ENCODE measurements at places on chromosomes 5 and 9.

DNA sequence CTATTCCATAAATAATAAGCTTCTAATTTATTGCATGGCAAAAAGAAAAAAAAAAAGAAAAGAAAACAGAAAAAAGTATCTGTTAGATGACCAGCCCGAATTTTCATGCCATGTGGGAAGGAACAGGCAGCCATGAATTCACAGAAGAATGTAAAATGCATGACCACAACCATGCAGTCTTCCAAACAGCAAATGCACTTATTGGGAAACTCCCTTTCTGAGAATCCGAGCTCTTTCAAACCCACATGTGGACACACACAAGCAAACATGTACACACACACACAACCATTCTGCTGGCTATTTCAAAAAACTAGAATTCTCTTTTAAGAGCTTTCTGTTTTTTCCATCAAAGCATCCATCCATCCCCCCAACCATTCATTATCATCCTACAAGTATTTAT lies 236.1 kb downstream of the DNAH5 start:
- DNase-seq: no peak

- no peak for DNase-seq
Measured at GRCh38 chr5:157479166-157479565, 19.2 kb downstream of the NIPAL4 start.

DNA sequence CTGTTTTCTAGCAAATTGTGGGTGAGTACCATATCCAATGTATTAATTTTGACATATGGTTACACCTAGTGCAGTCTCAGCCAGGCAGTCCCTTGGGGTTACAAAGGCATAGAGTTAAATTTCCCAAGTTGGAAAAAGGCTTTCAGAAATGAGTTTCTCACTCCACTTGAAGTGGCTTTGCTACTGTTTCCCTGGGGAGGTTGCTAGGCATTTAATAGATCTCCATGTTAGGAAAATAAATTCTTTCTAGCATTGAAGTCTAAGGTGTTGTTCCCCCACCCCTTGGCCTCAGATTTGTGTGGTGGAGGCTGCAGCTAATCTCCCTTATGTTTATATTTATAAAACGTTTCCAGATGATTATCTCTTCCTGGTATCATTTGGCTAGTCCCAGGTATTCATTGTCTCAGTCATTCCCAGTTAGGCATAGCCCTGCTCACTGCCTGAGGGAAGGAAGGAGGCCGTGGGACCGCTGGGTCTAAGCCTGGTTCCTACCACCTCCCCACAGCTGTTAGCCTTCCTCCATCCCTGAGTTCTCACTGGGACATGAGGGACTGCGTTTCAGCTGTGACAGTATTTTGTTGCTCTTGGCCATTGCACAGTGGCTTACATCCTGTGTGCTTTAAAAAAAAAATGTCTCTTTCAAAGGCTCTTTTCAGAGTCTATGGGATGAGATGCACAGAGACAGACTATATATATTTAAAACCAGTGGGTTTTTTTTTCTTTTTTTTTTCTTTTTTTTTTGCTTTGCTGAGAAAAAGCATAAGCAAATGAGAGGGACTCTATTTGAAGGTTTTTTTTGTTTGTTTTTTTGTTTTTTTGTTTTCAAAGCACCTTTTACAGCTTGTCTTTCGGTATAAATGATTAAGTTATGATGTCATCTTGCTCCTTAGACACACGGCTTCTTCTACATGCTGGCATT lies 121.5 kb downstream of the MAST4 start:
- DNase-seq: no peak

DNA sequence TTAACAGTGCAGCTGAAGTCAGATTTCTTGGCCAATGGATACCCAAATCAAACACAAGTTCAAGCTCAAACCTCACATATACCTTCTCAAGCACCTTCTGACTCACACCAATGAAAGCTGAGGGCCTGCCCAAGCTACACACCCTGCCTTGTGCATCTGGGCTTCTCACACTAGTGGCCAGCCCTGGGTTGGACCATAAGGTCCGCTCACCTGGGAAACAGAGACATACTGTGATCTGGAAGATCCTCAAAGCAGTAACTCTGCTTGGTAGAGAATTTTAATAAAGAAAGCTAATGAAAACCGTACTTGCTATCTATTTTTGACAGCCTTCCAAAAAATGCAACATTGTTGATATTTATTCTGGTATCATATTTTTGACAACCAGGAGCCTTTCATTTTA lies 7.4 kb upstream of the TRPM3 start:
- DNase-seq: no peak

DNA sequence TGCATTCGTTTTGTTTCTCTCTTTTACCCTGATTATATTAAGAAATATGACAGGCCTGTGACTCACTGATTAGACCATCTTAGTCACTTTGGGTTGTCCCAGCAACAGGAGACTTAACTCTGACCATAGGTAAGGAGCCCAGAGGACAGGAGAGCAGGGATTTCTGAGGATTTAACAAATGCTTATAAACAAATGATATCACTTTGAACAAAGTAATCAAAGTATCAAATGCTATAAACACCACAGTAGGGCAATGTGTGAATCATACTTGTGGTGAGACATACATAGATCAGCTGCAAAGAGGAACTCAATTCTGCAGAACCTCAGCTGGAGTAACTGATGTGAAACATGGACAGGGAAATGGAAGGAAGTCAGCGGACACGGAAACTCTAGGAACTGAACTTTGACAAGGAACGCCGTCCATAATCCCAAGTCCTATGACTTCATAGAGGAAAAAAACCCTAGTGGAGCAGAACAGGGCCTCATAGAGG lies 190.6 kb upstream of the MSX2 start:
- DNase-seq: no peak

DNA sequence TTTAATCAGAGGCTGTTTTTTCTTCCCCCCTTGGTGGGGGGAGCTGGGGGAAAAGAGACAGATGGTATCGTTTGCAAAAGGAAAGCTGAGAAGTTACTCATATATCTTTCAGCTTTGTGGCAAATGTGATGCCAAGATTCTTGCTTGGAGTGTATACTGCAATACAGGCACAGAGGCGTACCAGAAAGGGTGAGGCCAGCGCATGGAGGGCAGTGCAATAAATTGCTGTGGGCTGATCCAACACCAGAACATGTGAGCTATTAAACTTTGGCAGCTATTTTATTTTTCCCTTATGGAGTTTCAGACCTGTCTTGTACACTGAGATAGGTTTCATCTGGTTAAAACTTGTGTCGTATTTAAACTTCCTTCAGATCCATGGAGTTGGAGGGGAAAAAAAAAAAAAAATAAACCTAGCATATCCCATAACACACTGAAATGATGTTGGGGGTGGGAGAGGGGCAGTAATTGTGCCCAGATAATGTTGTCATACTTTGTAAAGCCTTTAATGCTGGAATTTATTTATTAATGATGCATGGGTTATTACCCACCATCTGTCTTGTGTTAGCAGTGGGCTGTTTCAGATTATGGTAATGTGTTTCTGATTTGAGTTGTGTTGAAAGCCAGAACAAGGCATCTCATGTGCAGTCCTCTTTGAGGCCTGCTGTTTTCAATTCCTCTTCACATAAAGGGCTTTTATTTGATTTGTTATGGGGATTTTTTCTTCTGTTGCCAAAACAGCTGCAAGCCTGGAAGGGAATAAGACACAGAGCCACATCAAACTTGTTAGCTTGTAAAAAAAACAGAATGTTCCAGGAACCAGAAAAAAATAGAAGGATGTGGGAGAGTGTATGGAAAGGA lies 891.3 kb downstream of the TLE1 start:
- no peak for DNase-seq

DNA sequence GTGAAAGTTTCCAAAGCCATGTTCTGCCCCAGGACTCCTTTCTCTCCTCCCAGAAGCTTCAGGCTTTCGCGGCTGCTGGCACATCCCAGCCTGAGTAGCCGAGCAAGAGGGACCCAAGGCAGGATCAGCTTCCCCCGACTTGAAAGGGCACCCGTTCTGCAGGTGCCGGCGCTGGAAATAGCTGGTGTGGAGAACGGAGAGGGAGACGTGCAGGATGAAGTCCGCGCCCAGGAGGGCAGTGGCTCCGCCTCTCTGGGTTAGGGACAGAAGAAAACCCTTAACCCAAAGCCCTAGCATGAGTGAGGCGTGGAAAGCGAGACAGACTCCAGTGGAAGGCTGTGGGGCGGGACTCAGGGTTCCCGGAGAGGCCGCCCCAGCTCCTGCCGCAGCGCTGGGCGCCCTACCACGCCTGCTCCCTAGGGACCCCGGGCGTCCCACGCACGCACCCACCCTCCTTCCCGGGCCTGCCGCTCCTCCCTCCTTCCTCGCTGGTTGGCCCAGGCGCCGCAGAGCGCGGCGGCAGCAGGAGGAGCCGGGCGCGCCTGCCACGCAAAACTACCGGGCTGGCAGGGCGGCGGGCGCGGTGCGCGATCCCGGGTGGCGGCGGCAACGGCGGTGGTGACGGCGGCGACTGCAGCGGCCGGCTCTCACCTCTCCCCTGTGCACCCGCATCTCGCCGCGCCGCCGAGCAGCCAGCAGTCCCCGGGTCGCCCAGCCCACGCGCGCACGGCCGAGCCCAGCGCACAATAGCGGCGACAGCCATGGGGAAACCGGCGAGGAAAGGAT lies at the start of gene SLC1A1:
TSS of gene SLC1A1 (plus strand) at position 550 of the 786 bp plus-strand sequence. CDS start at position 762, 212 bp downstream.
- peak; percentile 20 for DNase-seq

GRCh38 chr9:16312962-16313546 lies 557.4 kb downstream of the BNC2 start:
- DNase-seq: no peak

DNA sequence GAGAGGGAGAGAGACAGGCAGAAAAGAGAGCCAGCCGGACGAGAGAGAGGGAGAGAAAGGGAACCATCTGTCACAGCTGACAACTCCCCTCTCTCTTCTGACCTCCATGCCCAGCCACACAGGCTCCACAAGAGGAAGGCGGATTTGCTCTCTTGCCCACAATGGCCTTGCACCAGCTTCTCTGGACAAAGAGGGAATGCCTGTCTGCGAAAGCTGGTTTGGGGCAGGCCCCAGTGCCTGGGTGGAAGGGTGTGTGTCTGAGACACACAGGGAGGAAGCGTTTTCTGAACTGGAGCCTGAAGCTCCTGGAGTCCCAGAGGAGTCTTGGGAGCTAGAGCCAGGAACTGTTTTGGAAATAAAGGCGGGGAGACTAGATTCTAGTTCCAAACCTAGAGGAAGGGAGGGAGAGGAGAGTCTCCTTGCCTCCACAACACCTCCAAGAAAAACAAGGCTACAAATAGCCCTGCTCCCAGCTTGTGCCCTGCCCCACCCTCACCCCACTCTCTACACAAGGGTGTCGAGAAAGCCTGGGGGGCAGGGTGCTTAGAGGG lies 12.5 kb downstream of the C1QTNF2 start:
- DNase-seq: no peak

DNA sequence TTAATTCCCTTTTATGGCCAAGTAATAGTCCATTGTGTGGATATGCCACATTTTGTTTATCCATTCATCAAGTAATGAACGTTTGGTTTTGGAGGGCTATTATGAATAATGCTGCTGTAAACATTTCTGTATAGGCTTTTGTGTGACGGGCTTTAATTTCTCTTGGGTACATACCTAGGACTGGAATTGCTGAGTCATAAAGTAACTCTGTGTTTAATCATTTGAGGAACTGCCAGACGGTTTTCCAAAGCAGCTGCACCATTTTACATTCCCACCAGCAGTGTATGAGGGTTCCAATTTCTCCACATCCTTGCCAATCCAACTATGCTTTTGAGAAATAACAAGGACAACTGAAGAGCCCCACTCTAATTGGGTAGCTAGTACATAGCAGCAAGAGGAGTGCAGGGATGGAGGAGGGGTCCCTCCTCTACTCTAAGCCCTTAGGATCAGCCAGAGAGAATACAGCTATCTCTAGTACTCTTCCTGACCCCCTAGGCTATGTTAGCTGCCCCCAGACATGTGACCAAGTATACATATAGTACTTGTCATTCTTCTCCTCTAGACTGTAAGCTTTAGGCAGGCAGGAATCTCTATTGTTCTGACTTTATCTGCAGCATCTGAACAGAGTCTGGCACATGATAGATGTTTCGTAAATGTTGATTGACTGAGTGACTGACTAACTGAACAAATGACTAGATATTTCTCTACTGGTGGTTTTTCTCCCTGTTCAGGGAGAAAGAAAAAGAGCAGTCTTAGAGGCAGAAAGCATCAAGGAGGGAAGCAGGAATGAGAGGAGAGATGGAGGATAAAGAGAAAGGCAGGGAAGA lies 22.1 kb upstream of the MATR3 start:
- DNase-seq: no peak

DNA sequence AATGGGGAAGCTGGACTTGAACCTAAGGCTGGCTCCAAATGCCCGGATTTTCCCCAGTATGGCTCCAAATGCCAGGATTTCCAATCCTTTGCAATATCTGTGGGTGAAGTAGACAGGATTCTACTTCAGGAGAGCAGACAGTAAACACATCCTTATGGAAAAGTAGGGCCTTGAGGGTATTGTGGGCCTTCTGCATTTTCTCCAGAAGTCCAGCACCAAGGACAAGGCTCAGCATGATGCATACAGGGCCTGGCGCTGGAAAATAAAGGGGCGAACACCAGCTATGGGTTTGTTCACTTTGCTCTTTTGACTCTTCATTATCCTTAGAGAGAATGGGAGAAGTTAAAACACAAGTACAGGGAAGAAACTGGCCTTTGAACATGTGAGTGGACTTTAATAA lies 347.5 kb downstream of the SEMA5A start:
- no peak for DNase-seq

DNA sequence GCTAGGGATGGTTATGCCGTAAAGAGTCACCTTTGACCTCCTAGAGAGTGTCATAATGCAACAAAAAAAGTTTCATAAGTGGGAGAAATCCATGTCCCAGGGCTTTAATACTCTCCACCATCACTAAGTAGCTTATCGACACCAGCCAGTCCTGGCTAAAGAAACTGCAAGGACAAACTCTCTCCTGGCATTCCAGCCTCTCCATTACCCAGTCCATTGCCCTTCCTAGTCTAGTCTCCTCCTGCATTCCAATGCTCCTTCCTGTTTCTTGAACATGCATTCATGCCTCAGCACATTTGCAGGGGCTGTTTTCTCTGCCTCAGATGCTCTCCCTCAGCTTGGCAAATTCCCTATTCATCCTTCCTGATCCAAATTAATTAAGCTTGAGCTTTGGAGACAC lies 364.1 kb downstream of the BRINP1 start:
- no peak for DNase-seq

DNA sequence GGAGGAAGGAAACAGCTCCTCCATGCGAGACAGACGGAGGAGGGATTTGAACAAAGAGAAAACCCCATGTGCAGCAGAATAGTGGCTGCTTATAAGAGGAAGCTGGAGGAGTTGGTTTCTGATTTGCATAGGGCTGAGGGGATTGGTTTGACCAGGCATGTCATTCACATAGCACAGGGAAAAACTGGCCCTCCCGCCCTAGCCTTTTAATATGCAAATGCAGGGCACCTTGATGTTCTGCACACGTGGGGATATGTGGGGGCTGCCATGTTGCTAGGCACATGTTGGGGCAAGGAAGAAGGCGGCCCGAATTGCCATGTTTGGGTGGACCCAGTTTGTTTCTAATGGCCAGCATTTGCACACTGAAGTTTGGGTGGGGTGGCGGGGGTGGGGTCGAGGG lies 42.2 kb downstream of the OSMR start:
- no peak for DNase-seq

DNA sequence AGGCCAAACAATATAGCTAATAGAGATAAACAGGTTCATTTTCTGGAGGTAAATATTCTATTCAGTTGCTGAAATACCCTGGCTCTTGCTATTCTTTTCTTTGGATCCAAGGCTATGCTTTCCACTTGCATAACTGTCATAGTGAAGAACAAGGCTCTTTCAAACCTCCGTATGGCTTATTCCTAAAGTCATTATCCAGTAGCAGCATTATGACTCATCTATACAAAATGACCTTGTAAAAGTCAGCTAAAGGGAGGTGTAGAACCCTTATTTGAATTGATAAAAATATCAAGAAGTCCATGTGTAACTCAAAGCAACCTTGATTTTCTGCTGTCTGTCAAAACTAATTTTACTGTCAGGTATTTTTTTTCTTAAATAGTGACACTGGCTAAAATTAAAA lies 447.8 kb downstream of the PLK2 start:
- no peak for DNase-seq

- DNase-seq: no peak
Measured at GRCh38 chr5:168916852-168917251, 337.7 kb upstream of the PANK3 start.

Measured in activated CD4-positive, alpha-beta T cell treated with anti-CD3 and anti-CD28 coated beads, Interleukin-2, amount 50 U/mL, for 16 hours (primary cell).